ENCODE measurements at places on chromosomes 7 and 10. TPM values are rescaled to one million over a fixed set of nuclear protein-coding genes. Genes with fewer than 3 reads are reported as not detected.

PPP1R3A gene
- total RNA-seq, result not detected

VPS37D gene
- total RNA-seq, result 2.9 TPM

GPR15LG gene
- total RNA-seq, result not detected

ASAH2B gene
- total RNA-seq, result 4.9 TPM

RSPH10B2 gene
- not detected for total RNA-seq
